ENCODE measurements at places on chromosomes 1 and 21. TPM values are rescaled to one million over a fixed set of nuclear protein-coding genes. Genes with fewer than 3 reads are reported as not detected.

GRCh38 chr1:228871314-228872061, 136.2 kb downstream of the RHOU start:
- H3K27ac ChIP-seq, result no peak overlapping the region
- no peaks in the 10 kb centered on the region for H3K36me3 ChIP-seq
- no peak for DNase-seq
- no peak overlapping the region for H3K4me3 ChIP-seq
- peaks cover 17% of the 10 kb centered on the region for H3K4me1 ChIP-seq

DNA sequence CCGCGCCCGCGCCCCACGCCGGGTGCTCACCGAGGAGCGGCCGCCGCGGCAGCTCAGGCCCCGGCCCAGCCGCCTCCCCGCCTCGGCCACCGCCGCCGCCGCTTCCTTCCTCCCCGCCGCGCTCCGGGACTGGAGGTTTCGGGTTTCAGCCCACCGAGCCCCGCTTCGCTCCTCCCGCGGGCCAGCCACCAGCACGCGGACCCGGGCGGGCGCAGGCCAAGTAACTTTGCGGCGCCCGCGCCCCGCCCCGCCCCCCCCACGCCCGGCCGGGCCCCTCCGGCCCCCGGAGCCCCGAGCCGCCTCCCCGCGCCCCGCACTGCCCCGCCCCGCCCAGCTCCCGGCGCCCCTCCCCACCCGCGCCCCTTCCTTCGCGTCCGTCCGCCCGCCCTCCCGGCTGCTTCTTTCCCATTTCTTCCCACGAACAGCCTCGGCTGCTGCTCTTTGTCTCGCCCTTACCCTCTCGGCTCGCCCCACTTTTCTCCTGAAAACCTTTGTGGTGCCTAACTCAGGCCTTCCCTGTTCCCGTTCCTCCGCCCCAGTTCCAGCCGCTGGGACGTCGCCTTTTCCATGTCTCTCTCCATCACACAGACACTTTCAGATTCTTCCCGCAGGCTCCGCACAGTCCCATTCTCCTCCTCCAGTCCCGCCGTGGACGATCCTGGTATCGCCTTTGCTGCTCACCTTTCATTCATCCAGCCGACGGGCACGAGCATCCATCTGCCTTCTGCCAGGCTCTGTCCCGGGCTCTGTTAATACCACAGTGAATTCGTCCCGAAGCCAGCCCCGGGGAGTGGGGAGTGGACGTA, at the start of gene GPR161:
GPR161 (minus strand) TSS at position 222 of the 806 bp plus-strand sequence. CDS start 32,080 bp downstream, outside the sequence.
- no peaks in the 10 kb centered on the region for H3K27me3 ChIP-seq
- DNase-seq, result peak; percentile 48
- peaks cover 11% of the 10 kb centered on the region for H3K4me1 ChIP-seq
- no peaks in the 10 kb centered on the region for H3K36me3 ChIP-seq
- peak within 1 kb of the TSS; percentile 74 for H3K27ac ChIP-seq

- H3K27me3 ChIP-seq, result no peaks in the 10 kb centered on the region
- no peak overlapping the region for H3K4me3 ChIP-seq
- no peak for DNase-seq
- H3K4me1 ChIP-seq, result no peaks in the 10 kb centered on the region
- no peak overlapping the region for H3K27ac ChIP-seq
Observed at GRCh38 chr1:168069384-168069783, 67.3 kb downstream of the GPR161 start.

DNA sequence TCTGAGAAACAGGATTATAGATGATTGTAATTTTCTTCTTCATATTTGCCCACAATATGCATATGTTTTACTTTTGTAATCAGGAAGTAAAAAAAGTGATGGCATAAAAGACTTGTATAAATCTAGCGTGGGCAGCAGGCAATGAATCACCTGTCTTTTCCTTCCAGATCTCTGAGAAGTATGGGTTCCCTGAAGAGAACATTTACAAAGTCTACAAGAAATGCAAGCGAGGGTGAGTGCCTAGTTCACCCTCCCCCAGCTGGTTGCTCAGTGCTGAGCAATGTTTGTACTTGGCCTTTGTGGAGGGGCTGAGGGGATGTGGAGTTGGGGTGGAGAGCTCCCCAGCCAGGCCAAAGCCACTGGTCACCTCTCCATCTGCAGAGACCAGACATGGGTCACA, 30.7 kb downstream of the GRHL3 start:
- DNase-seq, result no peak
- no peak overlapping the region for H3K27ac ChIP-seq
- no peak overlapping the region for H3K4me3 ChIP-seq
- no peaks in the 10 kb centered on the region for H3K4me1 ChIP-seq

DNA sequence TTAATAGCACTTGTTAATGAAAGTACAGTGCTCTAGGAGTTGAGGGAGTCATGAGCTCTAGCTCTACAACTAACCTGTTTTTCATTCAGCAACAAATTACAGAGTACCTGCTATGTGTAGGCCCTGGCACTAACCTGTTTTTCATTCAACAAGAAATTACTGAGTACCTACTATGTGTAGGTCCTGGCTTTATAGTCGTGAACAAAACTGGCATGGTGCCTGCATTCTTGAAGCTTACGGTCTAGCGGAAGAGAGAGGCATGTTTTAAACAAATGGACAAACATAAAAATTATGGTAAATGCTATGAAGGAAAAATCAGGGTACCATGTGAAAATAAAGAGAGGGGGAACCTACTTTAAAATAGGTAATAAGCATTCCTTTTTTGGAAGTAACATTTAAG, 2.2 kb upstream of the UBAP2L start:
- peaks cover 74% of the 10 kb centered on the region for H3K4me1 ChIP-seq
- no peak for DNase-seq
- H3K27me3 ChIP-seq, result no peaks in the 10 kb centered on the region
- H3K36me3 ChIP-seq, result peaks cover 46% of the 10 kb centered on the region
- H3K4me3 ChIP-seq, result peak overlapping the region; percentile 82
- no peak overlapping the region for H3K27ac ChIP-seq

- H3K4me3 ChIP-seq, result peak overlapping the region; percentile 94
- H3K36me3 ChIP-seq, result no peaks in the 10 kb centered on the region
- peaks cover 26% of the 10 kb centered on the region for H3K4me1 ChIP-seq
- DNase-seq, result peak; percentile 64
- H3K27me3 ChIP-seq, result no peaks in the 10 kb centered on the region
Observed at GRCh38 chr1:185155600-185156287, 1.0 kb downstream of the TRMT1L start.

DNA sequence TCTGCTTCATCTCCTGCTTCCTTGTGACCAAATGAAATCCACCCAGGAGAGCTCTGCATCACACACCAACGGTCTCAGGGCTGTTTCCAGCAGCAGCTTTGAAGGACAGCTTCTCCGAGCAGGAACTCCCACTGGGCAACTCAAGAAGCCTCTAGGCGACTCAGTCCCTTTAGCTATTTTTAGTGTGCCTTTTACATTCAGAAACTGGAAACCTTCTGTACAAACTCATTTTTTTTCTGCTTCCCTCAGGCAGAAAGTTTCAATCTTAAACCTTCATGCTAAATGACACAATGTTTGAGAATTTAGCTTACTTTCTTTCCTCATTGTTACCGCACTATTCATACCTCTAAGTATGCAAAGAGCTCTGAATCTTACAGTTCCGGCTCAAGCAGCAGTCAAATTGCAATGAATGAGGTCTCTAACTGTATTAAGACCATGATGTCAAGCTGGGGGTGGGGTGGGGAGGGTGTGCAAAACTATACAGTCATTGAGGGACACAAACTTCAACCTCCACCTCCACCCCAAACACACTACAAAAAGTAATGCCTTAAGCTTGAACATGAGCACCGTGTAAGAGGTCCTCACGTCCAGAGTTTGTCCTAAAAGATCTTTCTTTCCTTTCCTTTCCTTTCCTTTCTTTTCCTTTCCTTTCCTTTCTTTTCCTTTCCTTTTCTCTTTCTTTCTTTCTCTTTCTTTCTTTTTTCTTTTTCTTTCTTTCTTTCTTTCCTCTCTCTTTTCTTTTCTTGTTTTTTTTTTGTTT, 16.4 kb upstream of the TARBP1 start:
- no peaks in the 10 kb centered on the region for H3K27me3 ChIP-seq
- H3K4me1 ChIP-seq, result peaks cover 13% of the 10 kb centered on the region
- H3K27ac ChIP-seq, result peak overlapping the region; percentile 30
- H3K4me3 ChIP-seq, result no peak overlapping the region

DNA sequence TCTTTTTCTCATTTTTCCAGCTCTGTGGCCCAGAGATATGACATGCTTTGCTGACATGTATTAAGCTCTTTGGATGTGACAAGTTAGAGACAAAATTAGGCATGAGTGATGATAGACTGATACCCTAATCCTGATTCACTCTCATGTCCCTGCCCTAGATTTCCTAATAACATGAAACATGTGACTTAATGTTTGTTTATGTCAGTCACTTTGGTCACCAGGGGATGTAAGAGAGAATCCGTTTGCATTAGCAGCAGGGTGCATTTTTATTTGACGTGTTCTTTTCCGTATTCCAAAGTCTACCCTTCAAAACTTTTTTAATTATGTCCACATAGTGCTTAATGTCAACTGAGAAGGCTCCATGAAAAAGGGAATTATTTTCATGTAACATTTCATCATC, 192.4 kb downstream of the HMCN1 start:
- H3K27me3 ChIP-seq, result no peaks in the 10 kb centered on the region
- no peaks in the 10 kb centered on the region for H3K36me3 ChIP-seq
- H3K27ac ChIP-seq, result no peak overlapping the region

DNA sequence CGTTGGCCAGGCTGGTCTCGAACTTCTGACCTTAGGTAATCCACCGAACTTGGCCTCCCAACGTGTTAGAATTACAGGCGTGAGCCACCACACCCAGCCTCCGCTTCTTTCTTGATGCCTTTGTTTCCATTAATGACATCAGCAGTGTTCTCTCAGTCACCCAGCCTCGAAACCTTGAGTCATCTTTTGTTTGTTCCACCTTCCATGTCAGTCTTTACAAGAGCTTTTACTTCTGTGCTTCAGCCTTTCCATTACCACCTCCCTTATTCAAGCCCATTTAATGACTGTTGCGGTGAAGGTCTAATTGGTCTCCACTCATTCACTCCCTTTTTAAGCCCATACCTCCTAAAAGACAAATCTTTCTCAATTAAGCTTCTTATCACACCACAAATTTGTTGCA, 146.6 kb upstream of the ADGRL2 start:
- H3K4me3 ChIP-seq, result no peak overlapping the region
- H3K36me3 ChIP-seq, result no peaks in the 10 kb centered on the region
- H3K27me3 ChIP-seq, result no peaks in the 10 kb centered on the region
- DNase-seq, result no peak
- H3K4me1 ChIP-seq, result no peaks in the 10 kb centered on the region

DNA sequence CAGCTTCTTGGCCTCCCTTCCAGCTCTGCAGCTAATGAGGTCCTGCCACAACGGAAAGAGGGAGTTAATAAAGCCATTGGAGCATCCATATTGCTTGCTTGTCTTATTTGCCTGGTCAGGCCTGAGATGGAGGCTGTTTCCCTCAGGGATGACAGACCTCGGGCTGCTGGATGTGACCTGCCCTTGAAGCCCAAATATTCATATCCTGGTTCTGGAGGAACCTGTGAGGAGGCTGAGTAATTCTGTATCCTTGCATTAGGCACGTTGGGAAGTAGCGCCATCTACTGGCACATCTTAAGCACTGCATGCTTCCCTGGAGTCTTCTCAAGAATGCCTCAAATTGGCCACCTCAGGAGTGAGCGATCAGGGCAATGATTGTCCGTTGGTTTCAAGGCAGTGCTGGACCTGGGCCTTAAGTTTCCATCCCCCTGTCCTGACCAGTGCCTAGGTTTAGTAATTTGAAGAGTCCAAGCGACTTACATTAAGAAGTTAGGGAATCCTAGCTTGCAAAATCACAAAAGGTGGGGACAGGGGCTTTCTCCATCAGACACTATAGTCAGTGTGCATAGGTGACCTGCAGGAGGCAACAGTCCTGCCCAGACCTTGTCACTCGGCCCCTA, 13.8 kb upstream of the NASP start:
- no peaks in the 10 kb centered on the region for H3K4me1 ChIP-seq
- peak; percentile 89 for DNase-seq
- H3K4me3 ChIP-seq, result no peak overlapping the region
- peaks cover 56% of the 10 kb centered on the region for H3K36me3 ChIP-seq

- peaks cover 24% of the 10 kb centered on the region for H3K4me1 ChIP-seq
- H3K4me3 ChIP-seq, result no peak overlapping the region
- H3K36me3 ChIP-seq, result no peaks in the 10 kb centered on the region
Observed at GRCh38 chr1:41537788-41538351, 53.4 kb upstream of the EDN2 start.

DNA sequence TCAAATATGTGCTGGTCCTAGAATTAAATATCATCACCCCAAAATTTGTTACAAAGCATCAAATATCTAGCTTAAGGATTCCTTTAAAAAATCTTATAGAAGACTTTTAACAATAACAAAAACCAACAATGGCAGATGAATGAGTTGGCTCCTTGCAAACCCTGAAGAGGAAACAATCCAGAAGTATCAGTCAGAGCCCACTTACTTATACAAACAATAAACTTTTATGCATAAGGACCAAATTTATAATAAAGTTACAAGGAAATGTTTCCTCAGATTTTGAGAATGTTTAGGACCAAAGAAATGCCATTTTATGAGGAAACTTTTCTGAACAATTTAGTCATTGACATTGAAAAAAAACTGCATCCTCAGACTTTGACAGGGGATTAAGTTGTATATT, 52.7 kb downstream of the LPAR3 start:
- peaks cover 1% of the 10 kb centered on the region for H3K4me1 ChIP-seq
- H3K36me3 ChIP-seq, result no peaks in the 10 kb centered on the region
- H3K27ac ChIP-seq, result no peak overlapping the region
- no peaks in the 10 kb centered on the region for H3K27me3 ChIP-seq
- DNase-seq, result no peak
- no peak overlapping the region for H3K4me3 ChIP-seq

DNA sequence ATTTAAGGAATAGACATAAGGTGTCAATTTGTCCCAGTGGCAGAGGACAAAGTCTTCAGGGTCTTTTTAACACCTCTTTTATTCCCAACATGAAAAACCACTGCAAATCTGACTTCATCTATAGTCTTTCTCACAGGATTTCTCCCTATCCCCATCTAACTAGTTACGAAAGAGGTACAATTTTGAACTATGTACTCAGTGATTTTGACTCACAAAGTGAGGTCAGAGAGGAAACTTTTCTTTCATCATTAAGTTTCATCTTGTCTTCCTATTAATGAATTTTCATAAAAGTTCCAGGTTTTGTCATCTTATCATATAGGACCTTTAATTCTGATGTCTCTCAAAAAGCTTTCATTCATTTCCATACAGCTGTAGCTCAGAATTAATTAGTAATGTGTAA, 63.3 kb downstream of the ASH1L start:
- H3K27ac ChIP-seq, result no peak overlapping the region
- peaks cover 6% of the 10 kb centered on the region for H3K36me3 ChIP-seq
- no peak overlapping the region for H3K4me3 ChIP-seq
- H3K4me1 ChIP-seq, result peaks cover 51% of the 10 kb centered on the region
- no peaks in the 10 kb centered on the region for H3K27me3 ChIP-seq

Gene LCE1C
- polyA plus RNA-seq, result not detected

Gene PROX1
- polyA plus RNA-seq, result 0.87 TPM

Gene CAMK1G
- polyA plus RNA-seq, result 0.03 TPM

Gene FCMR
- 3.3 TPM for polyA plus RNA-seq

Gene CR1L
- not detected for polyA plus RNA-seq

Gene KRTAP19-3
- polyA plus RNA-seq, result not detected

Gene PLPPR5
- polyA plus RNA-seq, result not detected

Gene RIPPLY3
- 0.65 TPM for polyA plus RNA-seq

Gene RHD
- polyA plus RNA-seq, result not detected

Measured in stomach (tissue), 19 donors.